Activated CD4-positive, alpha-beta T cell treated with anti-CD3 and anti-CD28 coated beads for 24 hours (primary cell): ENCODE measurements at places on chromosomes 5 and 9.

GRCh38 chr5:151093476-151093889, 12.6 kb upstream of the TNIP1 start:
- DNase-seq: no peak

DNA sequence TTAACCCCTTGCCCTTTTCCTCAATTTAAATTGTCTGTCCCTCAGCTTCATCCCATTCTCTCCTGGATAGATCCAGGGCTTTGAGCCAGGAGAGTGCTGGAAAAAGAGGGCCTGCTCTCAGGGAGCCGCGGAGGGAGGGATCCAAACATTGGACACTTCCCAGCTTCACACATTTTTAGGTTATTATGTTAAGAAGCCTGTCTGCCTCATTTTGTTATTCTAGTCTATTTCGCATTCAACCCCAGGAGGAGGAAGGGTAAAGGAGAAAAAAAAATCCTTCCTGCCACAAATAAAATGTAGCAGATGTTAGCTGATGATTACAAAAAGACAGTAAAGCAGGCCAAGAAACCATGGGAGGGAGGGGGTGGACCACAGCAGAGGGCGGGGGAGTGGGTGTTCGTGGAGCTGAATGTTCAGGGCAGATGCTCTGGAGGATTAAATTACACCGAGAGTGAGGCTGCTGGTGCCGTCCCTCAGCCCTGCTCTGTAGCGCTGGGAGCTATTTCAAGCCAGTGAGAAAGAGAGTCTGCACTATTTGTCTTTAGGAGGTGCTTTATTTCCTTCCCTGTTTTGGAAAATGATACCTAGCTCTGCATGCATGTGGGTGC, 60.6 kb upstream of the ZFR start:
- DNase-seq: no peak

GRCh38 chr5:78495800-78496199, 135.4 kb downstream of the SCAMP1 start:
- no peak for DNase-seq

- DNase-seq: no peak
Observed at GRCh38 chr5:10337986-10338385, 15.5 kb upstream of the MARCHF6 start.

DNA sequence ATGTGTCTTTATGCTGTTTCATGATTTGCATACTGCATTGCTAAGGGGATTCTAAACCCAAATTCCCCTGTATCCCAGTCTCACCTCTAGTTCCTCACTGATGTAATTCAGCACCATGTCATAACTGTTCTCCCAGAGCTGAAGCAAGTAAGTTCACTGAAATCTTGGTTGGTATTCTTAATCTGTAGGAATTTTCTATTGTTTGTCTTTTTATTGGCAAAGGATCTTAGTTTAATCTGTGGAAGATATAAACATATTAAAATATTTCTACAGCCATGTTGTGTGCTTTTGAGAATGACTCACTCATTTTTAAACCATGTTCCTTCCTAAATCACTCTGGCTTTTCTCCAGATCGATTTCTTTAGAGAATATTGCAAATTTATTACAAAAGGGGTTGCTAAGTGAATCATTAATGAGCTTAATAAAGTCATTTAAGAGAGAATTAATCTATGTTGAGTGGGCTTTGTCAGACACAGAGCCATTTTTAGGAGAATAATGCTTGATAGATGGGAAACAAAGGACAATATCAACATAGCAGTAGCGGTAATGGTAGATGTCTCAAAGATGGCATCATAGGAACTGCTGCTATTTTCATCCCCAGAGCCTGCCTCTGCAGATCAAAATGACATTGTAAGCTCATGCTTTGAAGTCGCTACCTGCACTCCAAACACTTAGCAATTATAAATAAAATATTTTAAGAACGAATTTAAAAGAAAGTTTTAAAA, 110.0 kb downstream of the ENC1 start:
- no peak for DNase-seq

DNA sequence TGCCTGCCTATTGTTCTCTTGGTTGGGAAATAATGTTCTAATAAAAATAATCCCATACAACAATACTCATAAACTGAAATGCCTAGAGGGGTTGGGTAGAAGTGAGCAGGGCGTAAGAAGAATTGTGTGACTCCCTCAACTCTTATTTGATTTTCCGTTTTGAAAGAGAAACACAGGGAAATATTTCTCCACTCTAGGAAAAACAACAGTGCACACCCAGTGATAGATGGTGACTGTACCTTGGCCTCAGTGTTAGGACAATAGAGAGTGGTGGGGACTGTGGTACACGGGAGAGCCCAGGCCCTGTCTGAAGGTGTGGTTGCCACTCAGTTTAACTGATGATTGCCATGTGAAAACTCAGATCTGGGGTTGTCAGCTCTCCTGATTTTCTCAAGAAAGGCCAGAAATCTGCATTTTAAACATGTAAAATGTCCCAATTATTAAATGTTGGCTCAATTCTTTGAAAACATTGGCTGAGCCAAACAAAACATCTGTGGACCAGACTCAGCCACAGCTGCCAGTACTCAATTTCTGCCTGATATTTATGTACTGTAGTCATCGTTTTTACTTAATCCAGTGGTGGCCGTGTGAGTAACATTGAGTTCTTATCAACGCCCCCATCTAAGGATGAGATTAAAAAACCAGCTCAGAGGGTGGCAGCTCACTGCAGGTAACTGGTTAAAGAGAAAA, 103.8 kb upstream of the ZNF618 start:
- no peak for DNase-seq

DNA sequence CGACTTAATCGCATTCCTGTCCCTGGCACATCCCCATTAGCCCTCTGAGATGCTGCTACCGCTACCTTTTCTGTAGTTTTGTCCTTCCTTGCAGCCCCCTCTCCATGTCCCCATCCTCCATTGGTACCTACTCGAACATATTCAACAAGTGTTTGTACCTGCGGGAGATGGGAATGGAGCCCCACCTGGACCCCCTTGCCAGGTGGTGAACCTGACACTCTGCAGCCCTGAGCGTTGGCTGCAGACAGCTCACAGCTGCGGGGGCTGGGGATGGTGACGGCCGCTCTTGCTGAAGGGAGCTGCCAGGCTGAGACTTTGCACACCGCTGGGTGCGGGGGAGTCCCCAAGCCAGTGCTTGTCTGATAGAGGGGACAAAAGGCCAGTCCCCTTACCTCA, 96.3 kb upstream of the DAP start:
- DNase-seq: no peak

- DNase-seq: no peak
Observed at GRCh38 chr5:174694611-174695010, 29.8 kb upstream of the MSX2 start.
